ENCODE measurements at places on chromosomes 16 and 17. TPM values are rescaled to one million over a fixed set of nuclear protein-coding genes. Genes with fewer than 3 reads are reported as not detected.

The CHMP6 gene
- 65.5 TPM for total RNA-seq

The ABCC6 gene
- 3.1 TPM for total RNA-seq

The PDK2 gene
- 112 TPM for total RNA-seq

The MYOCD gene
- total RNA-seq: not detected

The NOD2 gene
- total RNA-seq: not detected

The CLEC10A gene
- total RNA-seq: not detected

- DNase-seq: no peak
Observed at GRCh38 chr17:58331815-58332777, 3.5 kb upstream of the TSPOAP1 start.

GRCh38 chr16:67714522-67714921 is 4.6 kb downstream of the GFOD2 start:
- no peak for DNase-seq

- DNase-seq: no peak
Observed at GRCh38 chr16:11672206-11673090, 4.2 kb downstream of the SNN start.

DNA sequence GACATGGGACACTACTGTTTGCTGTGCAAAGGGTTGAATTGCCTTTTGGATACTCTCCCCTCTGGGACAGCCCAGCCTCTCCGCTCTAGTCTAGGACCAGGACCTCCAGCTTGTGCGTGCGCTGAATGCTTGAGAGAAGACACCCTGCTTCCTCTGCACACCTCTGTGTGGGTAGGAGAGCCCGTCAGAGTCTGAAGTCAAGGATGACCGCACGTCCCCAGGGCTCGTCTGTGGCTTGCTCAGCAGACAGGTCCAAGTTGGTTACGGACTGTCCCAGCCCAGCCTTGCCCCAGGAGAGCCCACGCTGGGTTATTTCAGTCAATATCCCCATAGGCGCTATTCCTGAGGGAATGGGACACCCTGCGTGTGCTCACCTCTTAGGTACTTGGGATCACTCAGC is 3.7 kb downstream of the C16orf89 start:
- no peak for DNase-seq

- peak; percentile 23 for DNase-seq
Observed at GRCh38 chr16:64370112-64370511, 751.8 kb downstream of the CDH11 start.

DNA sequence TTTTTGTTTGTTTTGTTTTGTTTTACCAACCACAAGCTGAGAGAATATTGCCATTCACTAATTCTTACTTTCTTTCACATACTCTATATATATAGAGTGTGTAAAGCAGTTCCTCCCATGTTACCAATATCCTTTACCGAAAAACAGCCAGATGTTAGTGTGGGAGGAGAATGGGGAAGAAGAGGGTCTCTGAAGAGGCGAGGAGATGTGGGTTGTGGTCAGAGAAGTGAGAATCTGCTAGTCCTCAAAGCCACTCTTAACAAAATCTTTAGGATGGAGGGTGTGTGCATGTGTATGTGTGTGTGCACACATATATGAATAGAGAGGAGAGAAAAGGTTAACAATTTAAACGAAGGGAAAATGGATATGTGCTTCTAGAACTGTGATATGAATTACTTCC is 80.6 kb downstream of the TUBD1 start:
- no peak for DNase-seq

DNA sequence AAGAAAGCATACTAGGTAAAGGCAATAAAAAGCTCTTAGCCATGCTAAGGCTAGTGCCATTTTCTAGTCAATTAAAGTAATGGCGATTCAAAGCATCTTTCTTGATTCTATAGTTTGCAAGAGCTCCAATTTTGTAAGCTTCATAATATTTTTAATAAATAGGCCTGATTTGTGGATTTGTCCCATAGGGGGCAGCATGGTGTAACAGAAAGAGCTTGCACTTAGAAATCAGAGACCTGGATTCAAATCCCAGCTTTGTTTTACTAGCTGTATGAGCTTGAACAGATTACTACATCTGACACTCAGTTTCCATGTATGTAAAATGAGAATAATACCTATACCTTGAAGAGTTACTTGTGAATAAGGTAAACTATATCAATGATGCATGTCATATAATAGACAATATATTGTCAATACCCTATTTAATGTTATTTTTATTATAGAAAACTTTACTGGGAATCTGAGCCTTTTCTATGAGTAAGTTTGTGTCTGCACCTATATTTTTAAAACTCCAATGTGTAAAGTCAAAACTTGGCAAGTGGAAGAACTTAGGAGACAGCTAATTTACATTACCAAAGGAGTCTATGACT is 93.6 kb upstream of the NOG start:
- peak; percentile 4 for DNase-seq

DNA sequence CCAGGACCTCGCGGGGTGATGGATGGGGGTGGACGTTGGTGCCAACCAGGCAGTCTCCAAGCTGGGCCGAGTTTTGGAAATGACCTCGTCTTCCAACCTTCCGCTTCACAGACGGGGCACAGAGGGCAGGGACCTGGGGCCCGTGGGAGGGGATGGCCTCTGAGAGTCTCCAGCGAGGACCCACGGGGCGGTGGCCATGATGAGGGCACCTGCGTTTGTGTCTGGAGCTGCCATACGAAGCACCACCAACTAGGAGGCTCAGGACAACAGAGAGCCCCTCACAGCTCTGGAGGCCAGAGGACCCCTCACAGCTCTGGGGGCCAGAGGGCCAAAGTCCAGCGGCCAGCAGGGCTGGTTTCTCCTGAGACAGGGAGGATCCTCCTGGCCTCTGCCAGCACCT is 26.5 kb downstream of the SOX8 start:
- DNase-seq: no peak

DNA sequence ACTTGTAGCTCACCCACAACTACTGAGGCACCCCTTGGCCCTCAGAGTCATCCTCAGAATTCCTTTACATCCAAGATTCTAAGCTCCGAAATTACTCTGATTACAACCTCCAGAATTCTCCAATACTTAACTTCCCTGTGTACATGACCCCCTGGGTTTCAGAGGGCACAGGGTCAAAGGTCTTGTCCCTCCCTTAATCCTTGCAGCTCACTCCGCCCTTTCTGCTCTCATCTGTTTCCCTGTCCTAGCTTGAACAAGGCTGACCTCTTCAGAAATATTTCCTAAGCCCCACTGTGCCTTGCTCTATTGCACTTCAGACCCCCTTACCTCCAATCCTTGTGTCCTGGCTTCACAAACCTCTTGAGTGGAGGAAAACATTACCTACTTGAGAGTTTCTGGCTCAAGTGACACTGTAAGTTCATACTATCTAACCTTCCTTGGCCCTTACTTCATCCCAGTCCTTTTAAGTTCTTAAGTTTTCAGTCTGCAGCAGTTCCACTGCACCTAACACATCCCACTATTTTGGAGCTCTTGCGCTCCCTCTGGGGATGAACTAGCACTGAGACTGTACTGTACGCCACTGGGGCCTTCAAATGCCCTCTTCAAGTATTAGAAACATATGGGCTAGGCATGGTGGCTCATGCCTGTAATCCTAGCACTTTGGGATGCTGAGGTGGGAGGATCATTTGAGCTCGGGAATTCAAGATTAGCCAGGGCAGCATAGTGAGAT is 6.2 kb downstream of the N4BP1 start:
- no peak for DNase-seq

- DNase-seq: no peak
Observed at GRCh38 chr17:36632916-36633771, 31.8 kb downstream of the MRM1 start.

DNA sequence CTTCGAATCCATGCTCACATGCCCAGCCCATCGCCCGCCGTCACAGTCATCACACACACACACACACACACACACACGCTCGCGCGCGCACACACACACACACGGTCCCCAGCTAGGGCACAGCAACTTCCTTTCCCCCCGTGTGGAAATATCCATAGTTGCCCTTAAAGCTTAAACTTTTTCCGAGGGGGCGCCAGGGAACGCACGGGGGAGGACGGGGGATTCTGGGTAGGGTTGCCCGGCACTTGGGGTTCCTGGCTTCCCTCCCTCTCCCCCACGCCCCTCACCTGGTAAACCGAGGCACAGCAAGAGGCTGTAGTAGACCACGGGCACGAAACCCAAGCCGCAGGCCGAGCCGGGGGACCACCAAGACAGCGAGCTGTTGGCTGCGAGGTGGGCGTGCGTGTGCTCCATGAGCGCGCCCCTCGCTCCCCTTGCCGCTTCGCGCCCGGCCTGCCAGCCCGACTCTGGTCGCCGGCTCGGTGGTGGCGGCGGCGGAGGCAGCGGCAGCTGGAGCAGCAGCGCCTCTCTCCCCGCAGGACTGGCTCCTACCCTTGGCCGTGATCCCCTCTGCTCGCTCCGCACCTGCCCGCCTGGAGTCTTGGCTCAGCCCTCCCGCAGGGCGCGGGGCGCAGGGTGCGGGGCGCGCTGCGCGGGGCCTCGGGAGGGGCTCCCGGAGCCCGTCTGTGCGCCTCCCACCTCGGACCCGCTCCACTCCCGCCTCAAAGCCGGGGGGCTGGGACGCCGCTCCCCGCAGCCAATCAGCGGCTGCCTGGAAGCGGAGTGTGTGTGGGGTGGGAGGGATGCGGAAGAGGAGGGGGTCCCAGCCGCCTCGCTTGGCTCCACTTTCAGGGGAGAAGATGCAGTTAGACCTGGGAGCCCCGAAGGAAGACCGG is at the start of gene GPR139:
Gene GPR139, minus strand, starts transcription at position 688 of the 896 bp plus-strand sequence. Its CDS starts 274 bp downstream, at position 414.
- no peak for DNase-seq

DNA sequence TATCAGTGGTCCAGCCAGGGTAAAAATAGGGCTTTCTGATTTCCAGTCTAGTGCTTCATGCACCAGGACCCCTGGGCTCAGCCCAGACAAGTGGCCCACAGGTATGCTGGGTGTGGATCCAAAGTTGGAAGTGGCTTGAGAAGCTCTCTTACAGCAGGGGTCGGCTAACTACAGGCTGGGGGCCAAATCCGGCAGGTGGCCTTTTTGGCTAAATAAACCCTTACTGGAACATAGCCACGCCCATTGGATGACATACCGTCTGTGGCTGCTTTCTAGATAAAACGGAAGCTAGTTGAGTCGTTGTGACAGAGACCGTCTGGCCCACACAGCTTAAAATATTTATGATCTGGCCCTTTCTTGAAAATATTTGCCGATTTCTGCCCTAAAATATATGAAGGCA is 119.0 kb upstream of the CDC42EP4 start:
- DNase-seq: peak; percentile 71

DNA sequence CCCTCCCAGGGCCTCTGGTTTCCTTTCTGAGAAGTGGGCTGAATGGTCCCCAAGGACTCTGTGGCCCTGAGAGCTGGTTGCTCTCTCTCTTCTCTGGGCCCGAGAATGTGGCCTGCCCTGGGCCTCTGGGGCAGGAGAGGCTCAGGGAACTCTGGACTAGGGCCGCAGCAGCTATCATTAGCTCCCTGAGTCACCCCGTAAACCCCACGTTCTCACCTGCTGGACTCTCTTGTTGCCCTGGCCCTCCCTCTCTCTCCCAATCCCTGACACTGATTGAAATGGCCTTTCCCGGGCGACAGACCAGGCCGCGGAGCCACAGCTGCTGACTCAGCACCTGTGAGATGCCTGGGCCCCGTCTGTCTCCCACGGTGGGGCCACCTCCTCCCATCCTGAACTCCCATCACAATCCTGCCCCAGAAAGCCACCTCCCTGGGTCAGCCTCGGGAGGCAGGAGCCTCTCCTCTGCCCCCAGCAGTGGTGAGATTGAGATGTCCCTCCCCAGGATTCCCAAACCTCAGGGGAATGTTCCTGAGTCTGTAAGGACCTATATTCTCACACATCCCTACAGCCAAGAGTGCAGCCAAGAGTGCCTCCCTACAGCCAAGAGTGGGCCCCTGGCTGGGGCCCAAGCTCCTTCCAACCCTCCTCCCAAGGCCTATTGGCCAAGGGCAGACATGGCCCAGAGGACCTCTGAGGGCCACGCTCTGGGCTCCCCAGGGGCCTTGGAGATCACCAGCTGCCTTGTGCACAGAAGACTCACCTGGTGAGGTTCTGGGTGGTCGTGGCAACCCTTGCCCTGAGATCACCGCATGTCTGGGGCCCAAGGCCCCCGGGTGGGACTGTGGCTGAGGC is 470 bp downstream of the TRPV3 start:
- DNase-seq: no peak

DNA sequence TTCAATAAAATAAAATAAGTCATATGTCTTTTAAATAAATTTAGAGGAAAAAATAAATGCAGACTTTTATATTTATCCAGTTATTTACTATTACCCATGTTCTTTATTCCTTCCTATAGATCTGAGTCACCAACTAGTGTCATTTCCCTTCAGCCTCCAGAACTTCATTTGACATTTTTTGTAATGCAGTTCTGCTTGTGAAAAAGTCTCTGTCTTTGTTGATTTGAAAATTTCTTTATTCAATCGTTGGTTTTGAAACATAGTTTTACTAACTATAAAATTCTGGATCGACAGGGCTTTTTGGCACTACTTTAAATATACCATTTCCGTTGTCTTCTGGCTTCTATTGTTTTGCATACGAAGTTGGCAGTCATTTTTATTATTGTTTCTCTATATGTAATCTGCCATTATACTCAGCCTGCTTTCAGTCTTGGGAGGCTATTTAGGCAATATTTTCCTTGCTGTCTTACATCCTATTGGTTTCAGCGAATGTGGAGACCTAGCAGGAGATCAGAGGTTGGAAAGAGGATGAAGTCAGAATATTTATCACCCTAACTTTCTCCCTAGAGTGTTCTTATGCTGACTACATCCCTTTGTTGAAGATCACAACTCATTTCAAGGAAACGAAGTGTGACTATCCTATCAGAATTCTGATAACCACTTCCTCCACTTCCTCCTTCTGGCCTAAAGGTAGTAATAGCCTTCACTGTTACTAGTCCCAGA is 42.0 kb upstream of the SLC6A2 start:
- DNase-seq: no peak

DNA sequence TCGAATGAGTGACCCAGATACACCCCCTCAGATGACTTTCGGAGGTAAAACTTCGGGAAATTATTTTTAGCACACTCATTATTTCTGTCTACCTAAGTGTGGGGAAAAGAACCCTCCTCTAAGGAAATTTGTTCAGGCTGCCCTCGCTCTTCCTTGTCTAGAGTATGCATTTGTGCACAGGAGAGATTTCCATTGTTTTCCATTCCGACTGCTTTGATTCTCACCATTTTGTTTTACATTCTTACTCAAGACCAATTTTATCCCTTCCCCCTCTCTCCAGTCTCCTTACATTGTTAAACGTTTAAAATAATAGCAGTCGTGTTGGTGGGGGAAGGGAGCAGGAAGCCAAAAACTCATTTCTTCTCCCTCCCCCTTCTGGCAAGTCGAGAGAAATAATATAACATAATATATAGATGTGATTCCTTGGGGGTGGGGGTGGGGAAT is 1.5 kb upstream of the CHD3 start:
- DNase-seq: peak; percentile 44

- DNase-seq: no peak
Observed at GRCh38 chr17:62827746-62828485, 19.8 kb upstream of the MARCHF10 start.

GRCh38 chr16:70647441-70648359 is 1.3 kb downstream of the IL34 start:
- DNase-seq: peak; percentile 37

Data from G401 (cell line).